Activated T-cell treated with anti-CD3 and anti-CD28 coated beads, Interleukin-2, amount 50 U/mL, for 72 hours (primary cell): ENCODE measurements at places on chromosomes 2 and 18. TPM values are rescaled to one million over a fixed set of nuclear protein-coding genes. Genes with fewer than 3 reads are reported as not detected.

Gene CD8A
- total RNA-seq: 180 TPM

Gene CDKL4
- total RNA-seq: 0.30 TPM

Gene ARHGAP15
- 111 TPM for total RNA-seq

GRCh38 chr18:49646873-49647272 is 85.0 kb downstream of the LIPG start:
- DNase-seq: no peak

DNA sequence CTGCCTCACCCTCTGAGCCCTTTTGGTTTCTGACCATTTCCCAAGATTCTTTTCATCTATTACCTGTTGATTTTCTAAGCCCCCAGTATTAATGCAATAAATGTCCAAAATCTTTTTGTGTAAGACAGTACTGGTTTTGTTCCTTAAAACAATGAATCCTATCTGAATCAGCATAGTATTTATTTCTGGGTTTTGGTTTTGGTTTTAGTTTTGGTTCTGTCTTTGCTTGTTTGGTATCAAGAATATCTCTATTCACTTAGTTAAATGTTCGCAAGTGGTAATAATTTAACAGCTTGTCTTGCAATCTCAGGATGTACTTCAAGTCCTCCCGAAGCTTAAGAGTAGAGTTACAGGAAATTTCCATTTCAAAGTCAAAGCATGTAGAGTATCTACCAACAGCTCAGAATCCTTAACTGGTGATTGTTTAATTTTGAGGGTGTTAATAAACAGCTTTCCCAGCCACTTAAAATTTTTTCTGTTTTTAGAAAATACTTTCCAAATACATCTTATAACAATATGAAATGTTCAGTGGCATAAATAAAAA is 67.7 kb upstream of the NEDD4L start:
- DNase-seq: no peak

Gene SLC14A1
- 6.0 TPM for total RNA-seq

DNA sequence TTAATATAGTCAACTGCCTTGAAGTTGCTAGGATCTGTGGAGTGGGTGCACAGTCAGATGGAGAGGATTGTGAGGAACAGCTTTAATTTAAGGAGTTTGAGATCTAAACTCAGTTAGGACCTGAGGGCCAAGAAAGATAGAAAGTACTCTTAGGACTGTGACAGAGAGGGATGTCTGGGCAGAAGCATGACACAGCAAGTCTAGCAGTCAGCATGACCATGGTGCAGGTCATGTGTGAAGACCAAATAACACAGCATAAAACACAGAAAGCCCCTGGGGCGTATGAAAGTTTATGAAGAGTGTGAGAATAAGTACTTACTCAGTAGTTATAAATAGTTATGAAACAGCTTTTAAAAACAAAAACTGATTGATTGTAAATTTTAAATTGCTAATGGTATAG is 107.2 kb downstream of the GALNT1 start:
- no peak for DNase-seq

GRCh38 chr2:60533101-60534051 is 20.1 kb downstream of the BCL11A start:
- no peak for DNase-seq

- DNase-seq: no peak
Measured at GRCh38 chr2:127361929-127362885, 25.6 kb downstream of the MAP3K2 start.

Gene OTOS
- not detected for total RNA-seq

Gene SGPP2
- total RNA-seq: 20.9 TPM

GRCh38 chr2:176078541-176079284 is 5.0 kb downstream of the EVX2 start:
- DNase-seq: no peak

DNA sequence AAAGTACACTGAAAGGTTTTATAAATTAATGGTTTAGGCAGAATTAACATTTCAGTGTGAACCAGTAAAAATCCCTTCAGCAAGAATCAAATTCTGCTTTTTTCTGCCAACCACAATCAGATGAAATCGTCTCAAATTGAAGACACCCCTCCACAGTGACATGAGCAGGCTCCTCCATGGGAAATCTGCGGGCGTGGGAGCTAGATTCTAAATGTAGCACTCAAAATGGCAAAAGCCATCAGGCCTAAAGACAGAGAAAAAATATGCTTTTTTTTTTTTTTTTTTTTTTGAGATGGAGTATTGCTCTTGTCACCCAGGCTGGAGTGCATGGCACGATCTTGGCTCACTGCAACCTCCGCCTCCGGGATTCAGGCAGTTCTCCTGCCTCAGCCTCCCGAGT is 55.8 kb upstream of the MRPS9 start:
- DNase-seq: no peak

GRCh38 chr2:190137561-190137960 is 75.0 kb upstream of the MSTN start:
- DNase-seq: no peak

GRCh38 chr2:190110699-190111098 is 48.2 kb upstream of the MSTN start:
- DNase-seq: no peak

Gene TACR1
- total RNA-seq: not detected

- DNase-seq: no peak
Measured at GRCh38 chr2:142734770-142735169, 142.7 kb upstream of the KYNU start.

GRCh38 chr2:209499069-209499468 is 75.2 kb downstream of the MAP2 start:
- DNase-seq: no peak

DNA sequence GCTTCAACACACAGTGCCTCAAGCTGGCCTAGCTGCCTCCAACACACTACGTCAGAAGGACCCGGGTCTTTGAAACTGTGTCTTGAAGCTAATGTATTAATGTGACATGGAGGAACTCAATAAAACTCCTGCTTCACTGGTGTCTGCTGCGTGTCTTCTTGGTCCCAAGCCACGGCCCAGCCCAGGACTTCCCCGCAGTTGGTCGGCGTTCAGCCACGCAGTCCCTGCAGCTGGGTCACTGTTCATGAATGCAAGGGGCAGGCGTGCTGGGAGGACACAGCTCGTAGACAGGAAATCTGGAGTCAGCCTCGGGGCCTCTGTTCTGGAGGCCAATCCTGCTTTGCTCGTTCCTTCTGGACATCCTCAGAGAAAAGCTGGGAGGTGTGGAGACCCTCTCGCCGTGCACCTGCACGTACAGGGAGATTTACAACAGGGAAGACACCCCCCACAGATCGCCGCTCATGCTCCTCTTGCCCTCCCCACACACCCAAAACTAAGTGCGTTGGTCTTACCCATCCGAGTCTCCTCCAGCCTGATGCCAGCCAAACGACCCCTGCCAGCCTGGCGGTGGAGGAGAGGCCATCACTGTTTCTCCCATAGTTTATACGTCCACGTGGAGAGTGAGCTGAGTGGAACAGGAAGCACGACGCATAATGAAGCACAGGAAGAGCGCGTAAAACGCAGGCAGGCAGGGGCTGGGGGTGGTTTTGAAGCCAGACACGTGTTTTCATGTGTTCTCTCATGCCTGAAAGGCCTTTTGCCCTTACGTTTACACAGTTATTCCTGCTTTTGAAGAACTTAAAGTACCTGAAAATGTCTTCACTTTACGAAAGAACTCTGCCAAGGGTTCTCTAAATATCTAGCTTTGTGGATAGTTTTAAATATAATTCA is 39.7 kb downstream of the ADI1 start:
- DNase-seq: no peak

- no peak for DNase-seq
Measured at GRCh38 chr2:39266139-39266805, 22.5 kb upstream of the CDKL4 start.

DNA sequence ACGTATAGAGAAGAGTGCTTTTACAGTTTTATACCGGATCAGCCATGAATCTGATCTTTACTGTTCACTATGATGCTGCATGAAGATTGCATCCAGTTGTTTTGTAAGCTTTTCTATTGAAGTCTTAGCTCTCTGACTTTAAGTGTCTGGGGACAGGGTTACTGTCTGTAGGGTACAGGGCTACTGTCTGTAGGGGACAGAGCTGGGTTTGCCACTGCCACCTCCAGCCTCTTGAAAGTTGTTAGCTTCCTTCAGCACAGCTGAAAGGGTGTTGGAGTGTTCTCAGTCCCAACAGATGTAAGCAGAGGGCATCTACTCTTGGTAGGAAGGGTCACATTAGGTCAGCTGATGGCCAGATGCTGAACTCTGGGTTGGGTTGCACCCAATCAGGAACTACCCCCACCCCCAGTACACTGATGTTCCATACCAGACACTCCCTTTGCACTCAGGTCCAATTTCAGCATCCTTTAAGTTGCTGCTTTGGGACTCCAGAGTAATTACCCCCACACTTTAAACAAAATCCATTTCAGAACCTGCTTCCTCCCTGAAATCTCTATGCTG is 58.0 kb downstream of the MYL12B start:
- DNase-seq: no peak

GRCh38 chr2:134362152-134362668 is 108.3 kb downstream of the MGAT5 start:
- no peak for DNase-seq

DNA sequence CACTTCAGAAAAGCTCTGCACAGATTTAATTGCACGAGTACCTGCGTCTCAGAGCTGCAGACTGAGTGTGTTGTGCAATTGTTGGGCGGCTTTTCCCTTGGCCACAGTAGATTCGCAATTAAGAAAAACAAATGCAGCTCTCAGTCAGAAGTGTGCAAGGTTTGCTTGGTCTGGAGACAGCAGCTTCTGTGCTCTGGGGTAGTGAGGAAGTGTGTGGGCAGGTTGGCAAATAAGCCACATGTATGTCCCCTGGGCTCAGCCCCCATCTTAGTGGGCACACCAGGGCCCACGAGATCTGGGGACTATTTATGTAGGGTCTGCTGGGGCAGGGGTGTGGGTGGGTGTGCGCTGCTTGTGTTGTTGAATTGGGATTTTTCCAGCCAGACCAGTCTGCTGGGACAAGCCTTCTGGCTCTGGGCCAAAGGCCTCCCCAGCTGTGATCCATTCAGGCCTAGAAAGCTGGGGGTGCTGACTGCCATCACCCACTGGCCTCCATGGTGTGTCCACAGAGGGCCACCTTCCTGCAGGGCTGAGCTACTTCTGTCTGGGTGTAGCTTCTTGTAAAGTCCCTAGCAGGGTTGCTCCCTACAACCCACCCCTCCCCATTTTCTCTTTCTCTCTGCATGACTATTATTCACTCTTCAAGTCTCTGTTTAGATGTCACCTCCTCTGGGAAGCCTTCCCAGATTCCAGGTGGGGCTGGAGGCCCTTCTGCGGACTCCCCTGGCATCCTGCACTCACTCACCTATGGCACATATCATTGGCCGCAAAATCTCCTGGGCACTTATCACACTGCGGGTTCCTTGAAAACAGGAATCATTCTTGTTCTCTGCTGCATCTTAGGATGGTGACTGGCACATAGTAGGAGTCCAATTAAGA is 67.8 kb downstream of the ODC1 start:
- no peak for DNase-seq

Gene CNTNAP5
- not detected for total RNA-seq

Gene ANKRD30B
- total RNA-seq: not detected

Gene TMEM37
- not detected for total RNA-seq

- DNase-seq: no peak
Measured at GRCh38 chr18:50024466-50024865, 170.5 kb downstream of the MYO5B start.

Gene DSG2
- 3.1 TPM for total RNA-seq

DNA sequence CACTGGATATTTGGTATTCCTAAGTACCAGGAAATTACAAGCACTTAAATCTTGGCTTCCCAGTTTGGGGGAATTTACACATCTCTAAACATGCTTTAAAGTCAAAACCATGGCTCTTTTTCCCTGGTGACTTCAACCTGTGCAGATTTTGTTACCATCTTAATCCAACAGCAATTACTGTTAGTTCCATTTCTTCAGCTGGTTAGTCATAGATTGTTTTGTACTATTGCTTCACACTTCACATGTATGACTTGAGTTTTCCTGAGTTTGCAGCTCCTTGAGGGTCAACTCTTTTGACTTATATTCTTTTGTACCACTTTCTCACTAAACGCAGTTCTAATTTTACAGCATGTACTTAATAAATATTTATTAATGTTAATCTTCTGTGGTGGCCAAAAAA is 203.4 kb upstream of the RND3 start:
- DNase-seq: no peak

Gene POTEJ
- not detected for total RNA-seq

Gene NTSR2
- total RNA-seq: not detected

Gene ATOH8
- total RNA-seq: not detected

Gene GALR1
- total RNA-seq: not detected

GRCh38 chr2:105557021-105557920 is 158.4 kb upstream of the FHL2 start:
- no peak for DNase-seq

- no peak for DNase-seq
Measured at GRCh38 chr2:9508931-9509330, 34.6 kb downstream of the IAH1 start.

GRCh38 chr18:57084331-57085271 is 62.3 kb upstream of the BOD1L2 start:
- no peak for DNase-seq

DNA sequence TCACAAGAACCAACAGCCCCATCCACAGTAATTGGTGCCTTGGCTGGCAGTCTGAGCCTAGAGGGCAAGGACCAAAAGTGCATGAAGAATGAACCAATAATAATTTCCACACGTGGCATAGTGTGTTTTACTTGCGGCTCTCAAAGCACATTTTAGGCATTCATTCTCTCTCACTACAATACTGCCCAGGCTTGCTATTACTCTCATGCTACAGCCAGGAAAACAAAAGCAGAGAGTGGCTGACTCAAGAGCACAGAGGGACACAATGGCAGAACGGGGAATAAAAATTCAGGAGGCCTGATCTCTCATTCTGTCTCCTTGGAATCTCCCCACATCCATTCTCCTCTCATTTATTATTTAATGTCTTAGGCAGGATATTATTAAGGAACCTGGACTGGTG is 57.0 kb upstream of the NOL4 start:
- no peak for DNase-seq

GRCh38 chr18:74082742-74083556 is 64.7 kb downstream of the FBXO15 start:
- peak; percentile 35 for DNase-seq

Gene VAMP8
- total RNA-seq: 89.5 TPM

GRCh38 chr2:18585526-18585925 is 3.8 kb downstream of the NT5C1B start:
- DNase-seq: no peak

DNA sequence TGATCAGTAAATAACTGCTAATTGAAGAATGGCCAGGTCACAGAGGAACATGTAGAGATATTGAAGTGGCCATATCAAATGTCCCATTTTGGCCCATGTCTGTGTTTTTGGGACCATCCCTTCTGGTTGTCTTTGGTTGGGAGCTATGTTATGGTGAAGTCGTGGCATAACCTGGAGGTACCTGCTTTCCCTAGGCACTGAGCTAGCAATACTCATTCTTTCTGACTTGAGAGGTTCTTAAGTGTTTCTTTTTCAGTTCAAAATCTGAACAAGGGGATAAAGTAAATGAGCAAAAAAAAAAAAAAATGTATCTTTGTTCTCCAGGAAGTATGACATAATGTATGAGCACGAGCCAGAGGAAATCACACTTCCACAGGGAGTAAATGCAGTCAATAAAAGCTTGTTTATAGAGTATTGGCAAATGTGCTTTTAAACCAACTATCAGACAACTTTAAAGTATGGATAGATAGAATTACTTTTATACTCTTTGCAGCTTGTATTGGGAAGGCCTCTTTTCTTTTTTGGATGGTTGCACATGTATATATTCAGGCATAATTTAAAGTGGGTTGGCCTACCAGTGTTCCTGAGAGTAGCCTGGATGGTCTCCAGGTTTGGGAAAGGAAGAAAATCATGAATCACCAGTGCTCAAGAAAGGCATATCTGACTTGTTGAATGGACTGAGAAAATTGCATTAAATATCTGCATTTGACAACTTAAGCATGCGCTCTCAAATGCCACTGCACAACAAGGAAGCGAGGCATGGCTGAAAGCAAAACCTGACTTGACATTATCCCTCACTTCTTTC is 125.0 kb downstream of the SPHKAP start:
- DNase-seq: no peak

Gene LTBP1
- 0.67 TPM for total RNA-seq
